ENCODE measurements at places on chromosomes 6 and 20. TPM values are rescaled to one million over a fixed set of nuclear protein-coding genes. Genes with fewer than 3 reads are reported as not detected.

The PSORS1C1 gene
- total RNA-seq, result not detected

The TMEM74B gene
- not detected for total RNA-seq

The OR11A1 gene
- total RNA-seq, result not detected

The NR2E1 gene
- total RNA-seq, result not detected

The SPATS1 gene
- total RNA-seq, result not detected

The ZNF831 gene
- 90.3 TPM for total RNA-seq

The TREM2 gene
- total RNA-seq, result not detected

The MBOAT1 gene
- total RNA-seq, result 26.4 TPM

The KCTD20 gene
- total RNA-seq, result 41.7 TPM

The PAX1 gene
- total RNA-seq, result not detected

The SDCBP2 gene
- total RNA-seq, result 1.2 TPM

The CRISP3 gene
- total RNA-seq, result not detected

The POU5F1 gene
- not detected for total RNA-seq

The GABRR1 gene
- not detected for total RNA-seq

The ZFAND3 gene
- 60.0 TPM for total RNA-seq

The KDM1B gene
- 13.1 TPM for total RNA-seq

The PBOV1 gene
- not detected for total RNA-seq

The GJE1 gene
- not detected for total RNA-seq

The GMEB2 gene
- 21.9 TPM for total RNA-seq

The PDYN gene
- total RNA-seq, result not detected

The EYS gene
- not detected for total RNA-seq

The PLN gene
- not detected for total RNA-seq

The SLC22A16 gene
- total RNA-seq, result 0.54 TPM

The RAB32 gene
- 1.4 TPM for total RNA-seq

The PPP1R16B gene
- 84.1 TPM for total RNA-seq
